ENCODE measurements at places on chromosomes 2 and 18.

DNA sequence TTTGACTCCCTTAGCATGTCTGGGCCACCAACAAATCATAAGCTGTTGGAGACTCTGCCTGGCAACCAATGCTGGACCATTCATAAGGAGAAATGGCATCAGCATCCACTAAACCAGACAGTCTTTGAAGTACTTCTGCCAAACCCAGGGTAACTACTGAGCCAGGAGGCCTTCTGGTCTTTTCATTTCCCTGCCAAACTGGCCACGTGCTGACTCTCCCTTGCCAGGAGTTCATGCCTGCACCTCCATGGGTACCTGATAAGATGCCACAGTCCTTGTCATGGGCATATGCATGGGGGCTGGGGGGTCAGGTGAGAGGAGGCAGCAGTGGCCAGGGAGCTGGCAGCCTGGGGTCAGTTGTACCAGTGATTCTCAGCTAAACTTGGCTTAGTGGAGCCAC, 34.2 kb upstream of the DAPL1 start:
- DNase-seq = no peak

GRCh38 chr2:126449677-126450076, 206.3 kb upstream of the GYPC start:
- no peak for DNase-seq

DNA sequence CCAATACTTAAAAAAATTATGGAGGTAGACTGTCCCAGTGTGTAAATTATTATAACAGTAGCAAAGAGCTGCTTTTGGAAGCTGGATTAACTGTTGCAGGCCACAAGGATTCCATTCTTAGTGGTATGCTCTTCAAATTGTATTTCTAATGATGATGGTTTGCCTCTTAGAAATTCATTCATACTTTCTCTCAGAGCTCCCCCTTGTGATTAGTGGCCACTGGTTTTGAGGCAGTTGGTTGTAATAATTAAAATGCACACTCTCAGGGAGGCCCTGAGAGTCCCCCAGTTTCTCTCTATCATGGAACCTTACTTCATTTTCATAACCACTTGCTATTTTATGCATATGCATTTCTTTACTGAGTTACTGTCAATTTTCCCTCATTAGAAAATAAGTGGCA, 122.5 kb downstream of the PLA2R1 start:
- DNase-seq = no peak

DNA sequence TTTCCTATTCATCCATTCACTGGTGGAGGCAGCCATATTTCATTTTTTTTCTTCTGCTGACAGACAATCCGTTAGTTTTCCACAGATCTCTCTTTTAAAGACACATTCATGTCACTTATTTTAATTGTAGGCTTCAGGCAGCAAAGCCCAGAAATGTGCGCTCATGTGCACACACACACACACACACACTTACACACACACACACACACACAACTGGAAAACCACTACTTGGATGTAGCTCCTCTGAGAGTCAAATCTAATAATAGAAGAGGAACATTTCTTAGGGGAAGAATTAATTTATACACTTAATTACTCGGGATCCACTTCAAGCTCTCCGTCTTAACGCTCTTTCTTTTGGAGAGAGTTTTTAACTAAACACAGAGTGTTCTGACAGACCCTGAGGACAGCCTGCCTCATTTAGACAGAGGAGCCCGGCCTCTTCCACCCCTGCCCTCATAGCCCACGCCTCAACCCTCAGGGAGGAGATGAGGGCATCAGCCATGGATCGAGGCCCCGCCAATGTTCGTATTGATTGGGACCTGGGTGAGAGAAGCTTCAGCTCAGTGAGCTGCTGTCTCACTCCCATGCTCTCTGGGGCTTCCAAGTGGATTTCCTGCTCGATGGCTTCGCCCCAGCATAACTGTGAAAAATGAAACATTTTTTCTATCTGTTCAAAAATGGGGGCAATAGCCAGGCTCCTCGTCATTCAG, 261.4 kb upstream of the SKOR2 start:
- no peak for DNase-seq

- no peak for DNase-seq
These were observed 45.4 kb upstream of the LTBP1 start for GRCh38 chr2:32901313-32901712.

DNA sequence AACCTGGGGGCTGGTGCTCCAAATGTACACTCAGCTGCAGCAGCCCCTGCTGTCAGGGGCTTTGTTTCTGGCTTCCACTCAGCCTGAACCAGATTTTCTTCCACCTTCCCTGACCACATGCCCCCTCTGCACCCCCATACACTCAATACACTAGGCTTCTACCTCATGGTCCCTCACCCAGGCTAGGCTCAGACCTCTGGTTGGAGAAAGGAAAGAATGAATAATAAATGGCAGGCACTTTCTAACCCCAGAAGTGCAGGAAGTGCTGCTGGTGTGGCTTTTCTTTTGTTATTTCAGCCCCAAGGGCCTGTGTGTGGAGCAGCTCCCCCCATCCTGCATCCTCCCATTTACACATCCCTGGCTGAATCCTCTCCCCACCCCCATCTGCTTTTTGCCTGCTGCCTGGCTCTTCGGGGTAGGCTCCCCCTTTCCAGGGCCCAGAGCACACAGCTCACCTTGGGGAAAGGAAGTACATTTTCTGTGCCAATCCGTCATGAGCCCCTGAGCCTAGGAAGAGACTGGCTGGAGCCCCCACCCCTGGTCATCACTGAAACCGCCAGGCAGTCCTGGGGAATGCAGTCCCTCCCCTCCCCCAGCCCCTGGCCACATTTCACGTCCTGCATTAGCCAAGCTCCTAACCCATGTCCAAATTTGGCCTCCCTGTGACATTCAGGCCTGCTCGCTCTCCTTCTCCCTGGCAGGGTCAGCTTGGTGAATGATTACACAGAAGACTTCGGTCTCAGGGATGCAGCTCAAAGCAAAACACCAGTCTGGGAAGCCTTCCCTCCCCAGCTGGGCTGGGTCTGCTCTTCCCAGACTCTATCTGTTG, 2.6 kb downstream of the DYSF start:
- no peak for DNase-seq
